Stimulated activated CD8-positive, alpha-beta memory T cell treated with anti-CD3 and anti-CD28 coated beads, Interleukin-7, amount 100 ng/mL, for 48 hours (primary cell): ENCODE measurements at places on chromosomes 16 and 17.

- DNase-seq, result no peak
Measured at GRCh38 chr16:30985401-30986128, 558 bp downstream of the HSD3B7 start.

DNA sequence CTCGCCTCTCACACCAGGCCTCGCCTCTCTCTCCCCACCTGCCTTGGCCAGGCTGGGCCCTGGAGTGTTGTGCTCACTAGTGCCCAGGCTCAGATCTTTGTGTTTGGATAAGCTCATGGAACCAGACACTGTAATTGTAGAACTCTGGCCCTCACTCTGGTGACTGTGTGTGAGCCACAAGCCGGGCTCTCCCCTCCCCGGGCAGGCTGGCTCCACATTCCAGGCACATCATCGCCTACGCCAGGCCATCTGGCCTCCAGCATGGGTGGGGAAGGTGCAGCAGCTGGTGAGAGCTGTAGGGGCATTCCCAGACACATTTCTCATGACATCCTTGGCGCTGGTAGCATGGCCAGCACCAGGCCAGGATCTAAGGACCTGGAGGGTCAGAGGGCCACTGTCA, 202.3 kb downstream of the RAB11FIP4 start:
- no peak for DNase-seq

GRCh38 chr17:27622986-27623385, 8.0 kb upstream of the LGALS9 start:
- no peak for DNase-seq

GRCh38 chr17:51154176-51154575, 817 bp downstream of the NME1 start:
- DNase-seq, result no peak

DNA sequence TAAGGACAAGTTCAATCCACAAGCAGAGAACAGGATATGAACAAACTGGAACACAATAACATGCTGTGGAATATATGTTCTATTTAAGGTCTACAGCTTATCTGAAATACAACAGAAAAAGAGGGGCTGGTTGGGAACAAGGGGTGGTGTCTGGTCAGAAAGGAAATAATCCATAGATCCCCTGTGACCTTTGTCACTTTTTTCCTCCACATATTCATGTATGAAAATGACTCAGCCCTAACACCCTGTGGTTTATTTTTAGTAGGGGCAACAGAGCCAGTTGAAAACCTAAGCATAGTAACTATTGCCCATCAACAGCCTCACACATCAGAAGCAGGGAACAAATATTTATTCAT, 12.3 kb upstream of the SPAG9 start:
- DNase-seq, result no peak

GRCh38 chr17:32152130-32152529, 9.8 kb downstream of the RHOT1 start:
- DNase-seq, result no peak

GRCh38 chr16:7380911-7381310, 48.3 kb downstream of the RBFOX1 start:
- DNase-seq, result no peak

- no peak for DNase-seq
Measured at GRCh38 chr16:17829811-17830210, 359.1 kb upstream of the XYLT1 start.

- no peak for DNase-seq
Measured at GRCh38 chr17:82384051-82384729, 12.6 kb downstream of the UTS2R start.

DNA sequence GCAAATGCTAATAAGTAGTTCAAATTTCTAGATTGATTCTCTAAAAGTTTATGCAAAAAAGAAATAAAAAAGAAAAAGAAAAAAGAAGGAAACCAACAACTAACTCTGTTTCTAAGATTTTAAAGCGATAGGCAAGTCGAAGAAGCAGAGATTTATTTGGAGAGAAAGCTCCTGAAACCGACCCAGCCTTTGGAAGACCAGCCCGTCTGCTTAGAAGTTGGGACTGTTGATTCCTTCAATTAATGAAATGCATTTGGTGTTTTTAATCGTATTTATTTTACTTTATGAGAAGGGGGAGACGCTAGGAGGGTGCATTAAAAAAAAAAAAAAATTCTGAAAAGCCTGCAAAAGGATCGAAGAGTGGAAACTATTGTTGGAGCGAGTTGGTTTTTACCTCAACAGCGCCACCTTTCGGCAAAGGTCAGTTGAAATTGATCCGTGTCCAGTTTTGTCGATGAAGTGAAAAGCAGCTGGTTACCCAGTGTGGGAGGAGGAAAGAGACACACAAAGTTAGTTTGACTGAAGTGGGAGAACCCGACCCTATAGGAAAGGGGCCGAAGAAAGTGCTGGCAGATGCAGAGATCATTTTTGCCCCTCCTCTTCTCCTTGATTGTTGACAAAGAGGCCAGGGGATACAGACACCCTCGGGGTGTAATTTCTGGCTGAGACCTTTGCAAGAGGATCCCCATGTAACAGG, 1.5 kb upstream of the MAF start:
- DNase-seq, result peak; percentile 62

DNA sequence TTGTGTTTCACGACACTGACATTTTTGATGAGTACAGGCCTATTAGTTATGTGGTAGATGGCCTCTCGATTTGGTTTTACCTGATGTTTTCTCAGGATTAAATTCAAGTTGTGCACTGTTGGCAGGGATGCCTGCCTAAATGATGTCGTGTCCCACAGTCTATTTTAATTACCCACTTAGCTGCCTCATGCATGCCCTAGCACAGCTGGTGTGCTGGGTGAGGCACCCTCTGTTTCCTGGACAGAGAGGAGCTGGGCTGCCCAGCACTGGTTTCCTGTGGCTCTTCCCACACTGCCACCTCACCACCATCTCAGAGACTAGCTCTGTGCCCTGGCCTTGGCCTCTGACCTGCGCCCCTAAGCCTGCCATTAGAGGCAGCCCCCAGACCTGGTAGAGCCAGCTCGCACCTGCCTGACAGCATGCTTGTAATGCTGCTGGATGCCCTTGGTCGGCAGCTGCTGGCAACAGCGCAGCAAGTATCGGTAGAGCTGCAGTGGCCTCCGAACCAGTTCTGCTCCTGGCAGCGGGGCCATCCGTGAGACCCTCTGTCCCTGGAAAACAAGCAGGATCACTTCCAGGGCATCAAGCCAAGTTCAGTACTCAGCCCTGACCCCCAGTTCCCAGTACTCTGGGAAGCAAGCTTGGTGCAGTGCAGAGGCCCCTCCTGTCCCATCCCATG, 10.9 kb downstream of the LYRM9 start:
- no peak for DNase-seq

DNA sequence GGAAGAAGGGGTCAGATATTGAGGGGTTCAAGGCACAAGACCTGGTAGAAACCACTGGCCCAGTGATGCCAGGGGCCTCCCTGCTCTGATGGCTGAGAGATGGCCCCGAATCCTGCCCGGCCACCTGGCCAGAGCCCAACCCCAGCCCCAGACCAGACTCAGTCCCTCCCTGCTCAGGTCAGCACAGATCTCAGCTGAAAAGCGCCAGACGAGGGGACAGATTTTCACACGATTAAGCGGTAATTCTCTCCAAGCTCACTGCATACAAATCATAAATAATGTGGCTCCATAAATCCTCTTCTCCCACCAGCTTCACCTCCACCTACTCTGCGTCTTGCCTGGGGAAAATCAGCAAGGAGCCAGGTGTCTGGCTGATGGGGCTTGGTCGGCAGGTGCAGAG, 57.1 kb downstream of the ENGASE start:
- DNase-seq, result no peak

GRCh38 chr16:74902161-74902560, 82.8 kb downstream of the WDR59 start:
- DNase-seq, result no peak

DNA sequence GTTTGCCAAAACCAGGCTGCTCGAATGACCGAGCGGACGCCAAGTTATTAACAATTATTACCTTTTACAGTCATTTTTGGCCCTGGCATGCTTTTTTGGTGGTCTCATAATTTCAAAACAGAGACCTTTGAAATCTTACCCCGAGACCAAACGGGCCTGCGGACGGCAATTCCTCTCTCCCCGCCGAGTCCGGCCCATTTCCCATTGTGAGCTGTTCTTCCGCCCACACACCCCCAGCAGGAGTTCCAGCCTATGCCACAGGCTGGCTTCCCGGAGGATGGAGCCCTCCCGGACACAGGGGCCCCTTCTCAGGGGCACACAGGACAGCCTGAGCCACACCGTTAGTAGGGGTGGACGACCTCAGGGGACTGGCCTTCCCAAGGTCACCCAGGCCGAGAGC, 130.7 kb downstream of the C16orf95 start:
- no peak for DNase-seq

DNA sequence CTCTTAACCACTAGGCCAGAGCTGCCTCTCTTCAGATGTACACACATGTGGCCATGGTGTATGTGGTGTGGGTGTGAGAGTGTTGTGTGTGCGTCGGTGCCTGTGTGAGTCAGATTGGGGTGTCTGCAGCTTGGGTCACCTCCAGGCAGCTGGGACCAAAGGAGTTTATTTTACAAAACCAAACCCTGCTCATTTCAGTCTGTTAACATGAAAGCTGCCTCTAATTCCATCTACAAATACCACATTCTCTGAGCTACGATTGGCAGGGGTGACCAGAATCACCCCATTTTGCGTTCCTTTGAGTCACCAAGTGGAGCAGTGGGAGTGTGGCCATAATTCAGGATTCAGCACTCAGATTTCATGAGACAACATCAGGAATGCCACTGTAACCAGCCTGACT, 105.3 kb downstream of the IRX5 start:
- DNase-seq, result no peak

- DNase-seq, result no peak
Measured at GRCh38 chr16:70700101-70701020, 14.5 kb upstream of the MTSS2 start.

- no peak for DNase-seq
Measured at GRCh38 chr16:82583422-82583821, 43.3 kb upstream of the CDH13 start.

GRCh38 chr16:75787440-75787839, 61.1 kb upstream of the CPHXL start:
- DNase-seq, result no peak

GRCh38 chr17:48549281-48549630, 4.3 kb upstream of the HOXB2 start:
- DNase-seq, result no peak

GRCh38 chr16:57472665-57473060, 10.2 kb downstream of the POLR2C start:
- DNase-seq, result no peak

DNA sequence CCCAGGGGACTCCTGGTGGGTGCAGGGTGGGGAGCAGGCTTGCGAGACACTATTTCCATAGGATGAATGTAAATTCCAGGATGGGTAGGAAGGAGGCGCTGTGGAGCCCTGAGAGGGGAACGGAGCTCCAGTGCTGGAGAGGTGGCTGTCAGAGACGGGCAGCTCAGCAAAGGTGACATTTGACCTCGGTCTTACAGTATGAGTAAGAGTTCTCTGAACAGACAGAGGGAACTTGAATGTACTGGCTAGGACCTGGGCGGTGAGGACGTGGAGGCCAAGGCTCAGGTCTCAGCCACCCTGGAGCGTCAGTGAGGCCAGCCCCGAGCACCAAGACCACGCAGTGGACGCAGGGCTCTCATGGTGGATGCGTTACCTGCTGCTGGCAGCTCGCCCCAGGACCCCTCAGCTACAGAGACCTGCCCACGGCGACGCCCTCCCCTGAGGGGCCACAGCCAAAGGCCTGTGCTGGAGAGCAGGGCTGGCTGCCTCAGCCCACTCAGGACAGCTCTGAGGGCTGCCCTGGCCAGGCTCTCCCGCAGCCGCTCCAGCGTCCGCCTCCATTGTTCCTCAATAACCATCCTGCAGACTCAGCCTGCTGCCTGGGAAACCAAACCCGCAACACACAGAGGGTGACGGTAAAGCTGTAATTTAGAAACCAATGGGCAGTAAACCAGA, 65.9 kb upstream of the TNRC6C start:
- DNase-seq, result no peak

DNA sequence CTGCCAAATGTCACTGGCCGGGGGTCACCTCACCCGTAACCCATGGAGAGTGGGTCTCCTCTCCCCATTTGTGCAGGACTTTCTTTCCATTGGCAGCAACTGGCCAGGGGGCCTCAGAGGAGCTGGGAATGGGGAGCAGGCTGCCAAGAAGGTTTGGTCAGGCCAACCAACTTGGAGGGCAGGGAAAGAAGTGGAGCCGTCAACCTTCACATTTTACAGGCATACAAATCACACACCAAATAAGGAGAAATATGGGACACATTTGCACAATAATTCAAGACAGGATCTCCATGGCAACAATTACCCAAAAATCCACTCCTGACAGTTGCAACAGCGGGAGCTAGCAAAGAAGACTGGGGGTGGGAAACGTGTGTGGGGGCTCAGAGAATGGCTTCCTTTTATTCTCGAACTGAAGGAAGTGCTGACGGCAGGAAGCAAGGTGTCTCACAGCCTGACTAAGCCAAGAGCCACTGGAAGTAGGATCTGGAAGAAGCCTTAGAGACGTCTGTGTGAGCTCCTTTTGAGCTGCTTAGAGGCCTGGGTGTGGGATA, 20.9 kb downstream of the RPRML start:
- DNase-seq, result no peak

DNA sequence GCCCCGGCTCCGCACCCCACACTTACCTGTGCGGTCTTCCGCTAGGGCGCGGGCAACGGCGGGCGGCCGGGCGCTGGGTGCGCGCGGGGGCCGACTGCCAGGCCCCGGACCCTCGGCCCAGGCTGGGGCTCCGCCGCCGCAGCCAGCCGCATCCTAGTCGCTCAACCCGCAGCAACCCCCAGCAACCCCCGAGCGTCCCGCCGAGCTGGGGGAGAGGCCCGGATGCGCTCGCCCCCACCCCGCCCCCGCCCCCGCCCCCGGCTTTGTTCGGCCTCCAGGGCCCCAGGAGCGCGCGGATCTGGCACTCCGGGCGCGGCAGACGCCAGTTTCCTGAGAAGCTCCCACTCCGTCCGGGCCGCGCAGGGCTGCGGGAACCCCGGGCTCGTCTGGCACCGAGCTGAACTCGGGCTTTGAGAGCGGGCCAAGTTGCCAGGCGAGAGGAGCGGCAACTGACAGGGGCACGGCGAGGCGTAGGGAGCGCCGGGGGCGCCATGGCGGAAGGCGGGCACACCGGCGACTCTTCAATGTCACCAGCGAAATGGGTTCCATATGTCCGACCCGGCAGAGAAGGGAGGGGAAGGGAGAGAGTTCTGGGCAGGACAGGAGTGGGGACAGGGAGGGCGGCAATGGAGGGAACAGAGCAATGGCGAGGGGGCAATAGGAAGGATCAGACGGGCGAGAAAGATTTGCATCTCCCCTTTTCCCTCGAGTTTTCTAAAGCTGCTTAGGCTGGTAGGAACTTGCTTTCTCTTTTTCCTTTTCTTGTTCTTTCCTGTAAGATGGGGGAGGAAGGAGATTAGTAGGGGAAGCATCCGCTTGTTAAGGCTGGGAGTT, 13.7 kb downstream of the HOXB4 start:
- DNase-seq, result no peak
